A549 treated with ZK216348 at 1 μM for 4 hours (cell line): ENCODE measurements at places on chromosomes 7 and 10. TPM values are rescaled to one million over a fixed set of nuclear protein-coding genes. Genes with fewer than 3 reads are reported as not detected.

Gene GNG11
- total RNA-seq: 24.2 to 39.8 TPM (median 33.9 TPM) in 5 replicates

Gene NPY
- not detected in 5 replicates for total RNA-seq

Gene TTYH3
- 27.0 to 63.8 TPM (median 57.9 TPM) in 5 replicates for total RNA-seq

Gene CCDC172
- not detected in 5 replicates for total RNA-seq

Gene KIAA1217
- 1.4 to 2.1 TPM (median 1.9 TPM) in 5 replicates for total RNA-seq

Gene ANKMY2
- 10.8 to 15.2 TPM (median 12.5 TPM) in 5 replicates for total RNA-seq

Gene LLCFC1
- total RNA-seq: not detected in 5 replicates

Gene SORCS1
- total RNA-seq: not detected in 5 replicates

Gene SLC37A3
- total RNA-seq: 24.2 to 32.5 TPM (median 30.2 TPM) in 5 replicates

Gene FZD8
- 3.2 to 7.0 TPM (median 6.1 TPM) in 5 replicates for total RNA-seq

Gene OSBPL3
- total RNA-seq: 8.8 to 13.7 TPM (median 13.4 TPM) in 5 replicates

Gene GPR26
- not detected in 5 replicates for total RNA-seq
